Activated B cell treated with CpG ODN at 0.5 μM for 24 hours (primary cell): ENCODE measurements at places on chromosomes 3 and 15. TPM values are rescaled to one million over a fixed set of nuclear protein-coding genes. Genes with fewer than 3 reads are reported as not detected.

- no peaks in the 10 kb centered on the region for H3K27me3 ChIP-seq
- no peaks in the 10 kb centered on the region for H3K4me1 ChIP-seq
- no peak for DNase-seq
- H3K27ac ChIP-seq, result no peak overlapping the region
- H3K36me3 ChIP-seq, result no peaks in the 10 kb centered on the region
These were observed 114.7 kb upstream of the PRR23C start for GRCh38 chr3:139159356-139159755.

GRCh38 chr15:76991048-76991447, 3.9 kb upstream of the PSTPIP1 start:
- H3K27me3 ChIP-seq, result no peaks in the 10 kb centered on the region
- no peak for DNase-seq
- H3K4me3 ChIP-seq, result no peak overlapping the region
- H3K36me3 ChIP-seq, result peaks cover 2% of the 10 kb centered on the region
- no peak overlapping the region for H3K27ac ChIP-seq

GRCh38 chr3:42486814-42487565, 15.5 kb upstream of the VIPR1 start:
- H3K27me3 ChIP-seq, result no peaks in the 10 kb centered on the region
- no peak for DNase-seq
- peaks cover 38% of the 10 kb centered on the region for H3K4me1 ChIP-seq

GRCh38 chr3:143951351-143951971, 20.2 kb upstream of the DIPK2A start:
- no peaks in the 10 kb centered on the region for H3K36me3 ChIP-seq
- peaks cover 2% of the 10 kb centered on the region for H3K4me1 ChIP-seq
- DNase-seq, result no peak
- no peak overlapping the region for H3K4me3 ChIP-seq
- no peak overlapping the region for H3K27ac ChIP-seq

DNA sequence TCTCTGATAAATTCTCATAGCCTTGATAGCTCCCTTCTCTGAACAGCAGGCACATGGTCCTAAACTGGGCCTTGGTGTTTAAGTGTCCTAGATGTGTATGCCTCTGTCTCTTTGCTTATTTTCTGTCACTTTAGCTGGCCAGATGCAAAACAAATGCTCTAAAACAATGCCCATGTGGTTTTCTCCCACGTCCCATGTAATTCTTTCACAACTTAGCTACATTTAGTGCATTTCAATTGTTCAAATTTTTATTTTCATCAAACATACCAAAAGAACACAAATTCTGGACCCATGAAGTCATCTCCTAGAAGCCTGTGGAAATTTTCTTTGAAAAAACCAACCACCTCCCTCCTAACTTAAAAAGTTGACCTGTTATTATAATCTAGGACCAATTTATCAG, 491.3 kb upstream of the AGTR1 start:
- H3K36me3 ChIP-seq, result no peaks in the 10 kb centered on the region
- DNase-seq, result no peak
- no peak overlapping the region for H3K27ac ChIP-seq
- no peaks in the 10 kb centered on the region for H3K27me3 ChIP-seq
- H3K4me3 ChIP-seq, result no peak overlapping the region

DNA sequence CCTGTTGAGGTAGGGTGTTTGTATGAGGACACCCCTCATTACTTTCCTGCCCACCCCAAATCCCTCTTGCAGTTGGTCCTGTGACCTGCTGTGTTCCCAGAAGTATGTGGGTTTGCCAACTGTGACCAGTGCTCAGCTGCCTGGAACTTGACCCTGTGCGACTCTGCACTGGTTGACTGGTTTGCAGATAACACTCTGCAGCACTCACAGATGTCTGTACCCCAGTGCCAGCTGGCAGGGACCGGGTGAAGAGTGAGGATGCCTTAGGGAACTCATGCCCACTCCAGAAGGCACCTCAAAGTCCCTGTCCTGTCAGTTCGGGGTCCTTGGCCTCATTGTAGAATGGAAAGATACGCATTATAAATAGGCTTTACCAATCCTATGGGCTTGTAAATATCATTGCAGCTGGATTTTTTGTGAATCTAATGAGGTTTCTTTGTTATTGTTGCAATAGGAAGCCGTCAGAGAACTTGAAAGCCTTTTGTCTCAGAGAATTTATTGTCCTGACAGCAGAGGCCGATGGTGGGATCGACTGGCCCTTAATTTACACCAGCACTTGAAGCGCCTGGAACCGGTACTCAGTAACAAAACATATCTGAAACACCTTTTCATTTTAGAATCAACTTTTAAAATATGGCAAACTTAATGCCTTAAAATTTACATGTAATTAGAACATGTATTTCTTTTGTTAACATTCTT, 18.2 kb downstream of the FAN1 start:
- no peak for DNase-seq
- no peak overlapping the region for H3K4me3 ChIP-seq
- H3K27me3 ChIP-seq, result no peaks in the 10 kb centered on the region
- peaks cover 6% of the 10 kb centered on the region for H3K4me1 ChIP-seq

DNA sequence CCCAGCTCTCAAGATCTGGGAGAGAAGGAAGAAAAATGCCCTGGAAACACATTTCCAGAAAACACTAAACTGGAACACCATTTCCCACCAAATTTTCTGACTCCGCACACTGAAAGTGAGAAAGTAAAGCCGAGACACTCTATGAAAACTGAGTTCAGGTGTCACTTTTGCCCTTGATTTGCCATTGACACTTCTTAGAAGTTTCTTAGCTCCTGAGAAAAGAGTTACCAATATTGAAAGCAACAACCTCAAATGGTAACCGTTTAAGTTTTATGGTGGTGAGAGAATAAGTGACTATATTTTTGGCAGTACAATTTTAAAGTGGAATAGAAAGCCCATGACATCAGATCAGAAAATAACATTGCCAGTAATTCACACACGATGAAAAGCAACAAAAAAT, 39.0 kb downstream of the CD86 start:
- H3K27ac ChIP-seq, result no peak overlapping the region
- no peak for DNase-seq
- H3K27me3 ChIP-seq, result no peaks in the 10 kb centered on the region
- H3K36me3 ChIP-seq, result peaks cover 17% of the 10 kb centered on the region
- peaks cover 31% of the 10 kb centered on the region for H3K4me1 ChIP-seq

DNA sequence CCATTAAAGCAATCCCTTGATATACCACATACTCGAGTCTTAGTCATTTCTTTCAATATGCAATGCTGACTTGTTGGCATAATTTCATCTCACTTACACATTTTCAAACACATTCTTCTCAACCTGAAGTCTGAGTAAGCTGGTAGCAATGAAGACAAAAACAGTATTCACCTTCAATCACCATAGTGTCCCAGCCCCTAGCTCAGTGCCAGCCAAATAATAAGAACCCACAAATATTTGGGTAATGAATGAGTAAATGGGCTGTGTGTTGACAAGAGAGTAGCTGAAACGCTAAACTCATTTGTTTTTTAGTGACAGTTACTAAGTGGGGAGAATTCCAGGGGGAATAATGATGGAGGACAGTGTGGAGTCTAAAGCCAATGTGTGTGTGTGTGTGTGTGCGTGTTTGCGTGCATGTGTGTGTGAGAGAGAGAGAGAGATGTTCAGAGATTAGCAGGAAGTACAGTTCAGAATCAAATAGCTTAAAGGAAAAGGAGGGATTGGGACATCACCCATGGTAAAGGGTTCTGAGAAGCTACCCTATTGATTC, 165.7 kb downstream of the GAP43 start:
- H3K27me3 ChIP-seq, result peaks cover 10% of the 10 kb centered on the region
- H3K27ac ChIP-seq, result no peak overlapping the region
- peaks cover 1% of the 10 kb centered on the region for H3K36me3 ChIP-seq

DNA sequence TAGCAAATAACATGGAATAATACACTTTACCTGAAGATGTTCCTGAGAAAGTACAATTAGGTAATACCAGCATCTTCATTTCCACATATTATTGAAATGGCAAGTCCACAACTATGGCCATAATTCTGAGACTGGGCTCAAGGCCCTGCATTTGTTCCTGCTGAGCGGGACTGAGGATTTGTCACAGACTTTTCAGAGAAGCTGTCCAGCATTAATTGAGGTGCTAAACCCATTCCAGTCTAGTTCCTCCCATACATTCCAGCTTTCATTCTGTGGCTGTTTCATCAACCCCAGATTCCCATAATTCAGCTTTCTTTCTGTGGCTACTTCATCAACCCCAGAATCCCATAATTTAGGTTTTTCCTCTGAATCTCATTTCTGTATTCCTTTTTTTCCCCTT, 293.4 kb upstream of the GBE1 start:
- no peaks in the 10 kb centered on the region for H3K36me3 ChIP-seq
- H3K4me1 ChIP-seq, result no peaks in the 10 kb centered on the region
- H3K27me3 ChIP-seq, result no peaks in the 10 kb centered on the region

DNA sequence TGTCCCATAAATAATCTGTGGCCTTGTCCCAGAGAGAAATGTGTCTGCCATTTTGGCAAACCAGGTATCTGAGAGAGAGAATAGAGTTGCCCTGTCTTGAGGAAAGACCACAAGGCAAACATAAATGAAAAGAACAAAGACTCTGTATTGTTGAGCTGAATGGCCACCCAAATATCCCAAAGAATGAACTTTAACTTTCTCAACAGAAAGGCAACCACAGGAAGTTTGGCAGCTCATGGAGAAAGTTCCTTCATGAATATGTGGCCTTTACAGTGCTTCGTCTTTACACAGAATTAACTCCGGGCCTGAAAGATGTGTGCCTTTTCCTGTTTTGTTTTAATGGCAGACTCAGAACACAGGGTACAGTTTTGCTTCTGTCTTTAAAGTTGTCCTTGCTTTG, 41.4 kb upstream of the THBS1 start:
- H3K36me3 ChIP-seq, result no peaks in the 10 kb centered on the region
- no peak overlapping the region for H3K4me3 ChIP-seq
- no peak for DNase-seq
- no peak overlapping the region for H3K27ac ChIP-seq
- H3K4me1 ChIP-seq, result no peaks in the 10 kb centered on the region

DNA sequence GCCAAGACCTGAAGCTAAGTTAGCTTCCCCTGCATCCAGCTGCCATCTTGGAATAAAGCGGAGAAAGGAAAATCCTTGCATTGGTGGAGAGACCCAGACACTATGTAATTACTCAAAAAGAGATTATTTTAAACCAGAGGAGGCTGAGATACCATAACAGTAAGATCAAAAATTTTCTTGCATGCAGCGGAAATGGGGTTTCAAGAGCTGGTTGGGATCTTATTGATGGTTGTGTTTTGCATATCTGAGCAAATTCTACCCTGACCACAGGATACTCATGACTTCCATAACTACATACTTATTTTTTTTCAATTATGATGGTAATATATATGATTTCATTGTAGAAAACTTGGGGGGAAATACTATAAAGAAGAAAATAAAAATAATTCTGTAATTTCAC, 17.5 kb downstream of the TMEM158 start:
- H3K36me3 ChIP-seq, result no peaks in the 10 kb centered on the region
- DNase-seq, result no peak
- no peaks in the 10 kb centered on the region for H3K4me1 ChIP-seq
- peaks cover 17% of the 10 kb centered on the region for H3K27me3 ChIP-seq
- H3K4me3 ChIP-seq, result no peak overlapping the region

DNA sequence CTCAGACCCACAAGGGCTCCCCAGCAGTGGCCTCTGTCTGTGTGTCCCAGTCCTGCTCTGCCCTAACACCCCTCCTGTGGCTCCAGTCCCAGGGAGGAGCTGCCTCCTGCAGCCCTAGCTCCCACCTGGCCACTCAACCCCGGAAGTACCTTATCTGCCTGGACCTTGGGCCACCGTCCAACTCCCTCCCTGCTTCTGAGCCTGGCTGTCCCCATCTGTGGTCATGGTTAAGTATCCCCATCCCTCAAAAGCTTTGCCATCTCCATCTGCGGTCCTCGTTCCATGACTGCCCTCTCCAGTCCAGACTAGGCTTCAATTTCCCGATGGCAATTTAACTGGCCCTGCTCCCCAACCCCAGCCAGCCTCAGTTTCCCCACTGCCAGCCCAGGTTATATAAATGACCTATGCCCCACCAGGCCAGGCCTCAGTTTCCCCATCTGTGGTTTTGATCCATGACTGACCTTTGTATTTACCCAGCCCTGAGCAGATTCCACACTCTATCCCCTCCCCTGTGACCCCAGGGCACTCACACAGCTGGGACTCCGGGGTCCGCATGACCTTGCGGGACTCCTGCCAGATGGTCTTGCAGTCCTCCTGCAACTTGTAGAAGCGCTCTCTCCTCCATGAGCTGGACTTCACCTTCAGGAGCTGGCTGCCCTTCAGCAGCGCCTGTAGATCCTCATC, 9.6 kb downstream of the PLCD1 start:
- no peak for DNase-seq
- peaks cover 15% of the 10 kb centered on the region for H3K4me1 ChIP-seq
- H3K27me3 ChIP-seq, result no peaks in the 10 kb centered on the region

DNA sequence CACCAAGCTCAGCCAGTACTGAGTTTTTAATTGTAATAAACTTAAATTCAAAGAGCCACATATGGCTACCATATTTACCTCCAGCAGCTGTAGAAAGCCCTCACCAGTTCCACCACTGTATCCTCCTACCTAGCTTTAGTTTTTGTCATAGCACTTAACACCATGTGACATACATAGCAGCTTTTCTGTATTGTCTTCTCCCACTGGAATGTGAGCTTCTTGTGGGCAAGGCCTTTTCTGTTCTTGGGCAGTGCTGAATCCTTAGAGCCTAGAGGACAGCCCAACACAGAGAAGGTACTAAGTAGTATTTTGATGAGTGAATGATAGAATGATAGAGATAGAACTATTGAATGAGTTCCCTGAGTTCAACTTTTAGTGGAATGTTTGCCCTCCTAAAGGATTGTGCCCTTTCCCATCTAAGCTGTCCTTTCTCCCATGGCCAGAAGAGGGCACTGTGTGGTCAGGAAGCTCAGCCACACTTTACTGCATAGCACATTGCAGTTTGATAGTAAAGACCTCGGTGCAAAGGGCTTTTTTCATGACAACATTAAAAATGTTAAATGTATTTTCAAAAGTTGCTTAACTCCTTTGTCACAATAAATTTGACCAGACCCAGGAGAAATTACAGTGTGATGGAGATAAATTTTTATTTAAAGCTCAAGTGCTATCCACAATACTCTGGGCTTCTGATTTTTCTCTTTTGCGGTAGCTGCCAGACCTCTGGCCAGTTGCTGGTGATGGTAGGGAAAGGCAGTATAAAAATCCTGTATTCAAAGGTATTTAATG, 115.8 kb downstream of the GHSR start:
- no peak overlapping the region for H3K27ac ChIP-seq
- no peaks in the 10 kb centered on the region for H3K4me1 ChIP-seq
- peaks cover 2% of the 10 kb centered on the region for H3K36me3 ChIP-seq
- no peaks in the 10 kb centered on the region for H3K27me3 ChIP-seq
- DNase-seq, result peak; percentile 26

LCTL gene
- not detected in 2 replicates for total RNA-seq

ITGA11 gene
- not detected in 2 replicates for total RNA-seq

ENTPD3 gene
- total RNA-seq, result not detected in 2 replicates
